ENCODE measurements at places on chromosomes 1 and 21.

- DNase-seq = peak; percentile 85
Observed at GRCh38 chr1:22416555-22417454, 34.8 kb upstream of the ZBTB40 start.

DNA sequence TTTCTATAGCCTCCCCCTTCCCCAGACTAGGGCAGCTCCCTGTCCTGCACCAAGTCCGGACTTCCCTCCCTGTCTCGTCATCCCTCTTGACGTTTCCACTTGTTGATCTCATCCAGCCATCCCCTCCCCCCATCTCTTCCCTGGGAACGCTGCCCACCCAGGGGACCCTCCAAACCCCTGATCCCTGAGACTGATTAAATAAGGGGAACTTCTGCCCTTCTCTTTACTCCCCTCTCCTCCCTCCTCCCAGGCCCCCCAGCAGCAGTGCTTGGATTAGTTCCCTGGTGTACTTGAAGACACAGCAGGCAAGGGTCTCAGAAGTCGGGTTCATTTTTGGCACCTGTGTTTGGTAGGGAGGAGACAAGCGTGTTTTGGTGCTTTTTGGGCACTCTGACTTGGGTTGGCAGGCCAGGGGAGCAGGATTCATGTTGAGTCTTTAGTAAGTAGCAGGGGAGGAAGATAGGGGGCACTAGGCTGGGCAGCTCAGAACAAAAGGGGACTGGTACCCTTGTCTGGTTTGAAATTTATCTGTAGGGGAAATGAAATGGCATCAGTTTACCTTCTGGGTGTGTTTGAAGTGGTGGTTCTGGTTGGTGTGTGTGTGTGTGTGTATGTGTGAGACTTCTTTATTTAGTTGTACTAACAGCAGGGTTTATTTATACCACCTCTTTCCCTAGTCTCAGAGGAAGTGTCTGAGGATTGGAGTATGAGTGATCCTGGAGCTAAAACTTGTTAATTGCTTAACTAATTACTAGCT is 11.1 kb downstream of the VANGL2 start:
- DNase-seq = no peak

DNA sequence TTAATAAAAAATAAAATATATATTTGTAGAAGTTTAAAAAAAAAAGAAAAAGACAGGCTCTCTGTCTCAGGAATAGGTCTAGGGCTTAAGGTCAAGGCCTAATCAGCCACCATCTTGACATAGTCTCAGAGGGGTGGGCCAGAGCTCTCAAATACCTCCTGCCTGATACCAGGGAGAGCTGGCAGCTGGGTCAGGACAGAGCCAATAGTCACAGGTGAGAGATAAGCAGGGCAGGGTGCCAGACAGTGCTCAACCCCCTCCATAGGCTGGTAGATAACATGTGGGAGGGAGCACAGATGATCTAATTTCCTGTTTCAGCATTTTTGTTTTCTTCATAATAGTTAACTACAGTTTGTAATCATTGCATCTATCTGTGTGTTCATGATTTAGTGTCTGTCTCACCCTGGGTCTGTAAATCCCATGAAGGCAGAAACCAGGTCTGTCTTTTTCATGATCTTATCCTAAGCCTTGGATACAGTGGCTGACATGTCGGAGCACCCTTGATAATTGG is 152.0 kb upstream of the GRIK3 start:
- no peak for DNase-seq

DNA sequence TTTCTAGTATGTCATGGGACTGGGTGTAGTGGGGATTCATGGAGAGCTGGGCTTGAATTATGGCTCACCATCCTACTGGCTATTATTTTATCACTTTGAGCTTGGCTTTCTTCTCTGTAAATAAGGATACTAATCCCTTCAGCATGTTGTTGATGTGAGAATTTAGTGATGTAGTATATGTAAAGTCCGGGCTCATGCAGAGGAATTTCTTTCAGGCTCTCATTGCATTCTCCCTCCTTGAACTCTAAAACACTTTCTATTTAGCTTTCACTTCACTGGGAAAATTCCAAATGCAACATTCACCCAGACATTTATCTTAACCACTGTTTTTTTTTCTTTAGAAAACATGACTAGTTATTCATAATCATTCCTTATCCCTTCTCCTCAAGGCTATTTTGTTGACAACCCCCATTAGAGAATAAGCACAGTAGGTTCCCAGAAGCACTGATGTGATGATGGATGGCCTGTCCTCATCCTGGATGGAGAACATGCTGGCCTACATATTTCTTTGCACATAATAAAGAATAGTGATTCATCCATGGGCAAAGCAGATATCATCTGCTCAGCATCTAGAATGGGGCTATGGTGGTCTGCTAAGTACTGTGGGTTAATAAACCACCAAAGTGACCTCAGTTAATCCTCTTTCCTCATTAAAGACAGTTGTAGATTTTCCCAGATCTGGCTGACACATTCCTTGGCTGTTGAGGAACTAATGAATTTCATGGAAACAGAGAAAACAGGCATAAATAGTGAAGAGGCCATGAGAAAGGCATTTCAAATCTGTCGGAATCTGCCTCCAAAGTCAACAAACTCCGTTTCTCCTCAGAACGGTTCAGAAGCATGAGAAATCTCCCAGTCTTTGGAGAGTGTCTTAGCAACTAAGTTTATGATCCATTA is 68.0 kb upstream of the CYP2J2 start:
- DNase-seq = peak; percentile 83

DNA sequence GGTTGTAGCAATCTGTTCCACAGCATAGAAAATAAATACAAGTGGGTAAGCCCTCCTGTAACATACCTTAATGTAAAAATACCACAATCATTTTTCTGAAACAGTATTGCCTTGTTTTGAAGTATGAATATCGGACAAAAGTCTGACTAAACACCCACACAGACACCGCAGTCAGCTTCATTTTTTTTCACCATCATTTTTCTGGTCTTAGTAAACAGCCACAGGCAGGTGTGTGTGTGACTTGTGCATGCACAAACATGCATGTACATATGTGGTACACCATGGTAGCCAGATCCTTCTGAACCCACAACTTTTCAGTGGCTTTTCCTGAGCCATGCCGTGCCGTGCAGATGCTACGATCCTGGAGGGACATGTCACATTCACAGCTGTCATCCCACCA is 261.7 kb downstream of the PCP4 start:
- DNase-seq = no peak

DNA sequence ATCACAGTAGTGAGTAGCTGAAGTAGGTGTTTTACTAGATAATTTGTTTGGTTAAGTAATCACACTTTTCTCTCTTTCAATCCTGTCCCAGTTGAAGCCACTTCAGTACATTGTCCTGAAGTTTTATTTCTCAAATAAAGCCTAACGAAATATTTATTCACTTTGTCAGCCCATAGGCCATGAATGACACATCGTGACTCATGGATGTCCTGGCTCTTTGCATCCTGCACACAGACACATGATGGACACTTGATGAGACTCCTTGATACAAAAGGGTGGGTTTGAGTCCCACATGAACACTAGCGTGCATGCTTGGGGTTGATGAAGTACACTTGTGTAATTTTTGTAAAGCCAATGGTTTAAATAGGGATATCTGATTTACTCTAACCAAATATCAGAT is 22.7 kb upstream of the LAMC2 start:
- peak; percentile 72 for DNase-seq

GRCh38 chr1:178986204-178986603 is 39.5 kb upstream of the FAM20B start:
- no peak for DNase-seq

DNA sequence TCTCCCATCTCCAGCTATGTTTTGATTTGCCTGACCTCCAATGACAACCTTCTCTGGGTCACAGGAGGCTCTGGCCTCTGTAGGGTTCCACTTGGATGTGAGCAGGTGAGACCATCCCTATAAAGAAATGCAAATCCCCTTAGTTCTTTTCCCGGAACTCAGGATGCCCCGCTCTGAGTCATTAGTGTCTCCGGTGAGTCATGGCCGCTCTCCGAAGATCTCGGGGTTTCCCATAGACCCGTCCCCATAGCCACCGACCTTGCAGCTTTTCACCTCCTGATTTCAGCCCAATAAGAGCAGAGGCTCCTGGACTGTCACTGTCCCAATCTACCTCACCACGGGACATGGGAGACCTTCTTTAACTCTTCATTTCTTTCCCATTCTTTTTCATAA is 98.2 kb downstream of the PGBD5 start:
- no peak for DNase-seq

DNA sequence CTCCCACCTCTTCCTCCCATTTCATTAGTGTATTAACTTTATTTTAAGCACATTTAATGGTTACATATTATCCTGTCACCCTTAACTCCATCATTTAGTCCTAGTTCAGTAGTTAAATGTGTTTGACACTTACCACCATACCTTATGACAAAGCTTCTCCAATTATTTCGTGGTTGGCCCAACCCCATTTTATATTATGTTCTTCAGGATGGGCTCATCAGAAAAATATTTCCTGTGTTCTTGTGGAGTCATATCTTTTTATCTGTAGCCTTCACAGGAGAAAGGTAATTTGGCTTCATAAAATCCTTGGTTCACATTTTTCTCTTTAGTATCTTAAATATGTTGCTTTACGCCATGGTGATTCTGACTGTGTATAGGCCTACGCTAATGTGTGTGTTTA is 142.3 kb upstream of the COL6A1 start:
- DNase-seq = no peak

DNA sequence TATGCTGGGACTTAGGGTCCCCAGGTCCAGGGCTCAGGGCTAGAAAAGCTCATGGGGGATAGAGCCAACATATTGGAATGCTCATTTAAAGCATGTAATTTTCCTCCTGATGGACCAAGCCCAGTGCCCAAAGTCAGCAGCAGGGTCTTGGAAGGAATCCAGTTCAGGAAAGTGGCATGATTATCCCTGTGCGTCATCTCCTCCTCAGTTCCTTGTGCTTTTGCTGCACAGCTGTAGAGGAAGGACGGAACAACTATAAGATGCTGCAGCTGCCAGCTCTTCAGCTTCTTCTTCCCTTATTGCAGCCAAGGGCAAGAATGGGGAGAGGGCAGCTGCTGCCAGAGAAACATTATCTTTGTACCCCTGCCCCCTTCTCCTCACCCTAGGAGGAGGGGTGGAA is 58.4 kb downstream of the OVGP1 start:
- peak; percentile 23 for DNase-seq

GRCh38 chr21:26469789-26470188 is 103.3 kb downstream of the CYYR1 start:
- peak; percentile 88 for DNase-seq

GRCh38 chr1:94827434-94827833 is 7.3 kb downstream of the SLC44A3 start:
- no peak for DNase-seq

DNA sequence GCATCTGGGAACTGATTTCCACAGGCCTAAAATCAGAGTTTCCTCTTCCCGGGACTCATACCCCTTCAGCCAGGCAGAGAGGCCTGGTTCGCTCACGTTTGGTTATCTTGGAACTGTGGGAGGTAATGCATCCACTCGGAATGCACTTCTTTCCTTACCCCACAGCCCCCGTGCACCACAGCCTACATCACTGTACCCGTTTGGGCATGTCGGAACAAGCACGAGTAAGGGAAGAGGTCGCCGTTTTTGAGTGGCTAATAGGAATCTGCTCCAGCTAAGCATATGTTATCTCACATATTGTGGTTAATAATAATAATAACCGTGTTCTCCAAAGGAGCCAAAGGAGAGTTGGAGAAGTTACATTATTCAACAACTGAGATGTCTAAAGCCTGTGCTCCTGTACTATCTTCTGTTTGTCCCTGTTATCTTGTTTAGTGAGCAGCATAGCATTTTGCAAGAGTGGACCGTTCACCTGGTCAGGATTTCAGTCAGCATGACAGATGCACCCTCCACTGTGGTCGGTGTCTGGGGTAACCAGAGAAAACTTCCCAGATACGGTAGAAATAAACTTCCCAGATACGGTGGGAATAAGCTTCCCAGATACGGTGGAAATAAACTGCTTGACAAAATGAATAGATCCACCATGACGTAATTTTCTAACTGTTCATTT is 198.6 kb downstream of the SDCCAG8 start:
- no peak for DNase-seq

GRCh38 chr1:20883766-20884165 is 96.7 kb upstream of the HP1BP3 start:
- DNase-seq = peak; percentile 36

DNA sequence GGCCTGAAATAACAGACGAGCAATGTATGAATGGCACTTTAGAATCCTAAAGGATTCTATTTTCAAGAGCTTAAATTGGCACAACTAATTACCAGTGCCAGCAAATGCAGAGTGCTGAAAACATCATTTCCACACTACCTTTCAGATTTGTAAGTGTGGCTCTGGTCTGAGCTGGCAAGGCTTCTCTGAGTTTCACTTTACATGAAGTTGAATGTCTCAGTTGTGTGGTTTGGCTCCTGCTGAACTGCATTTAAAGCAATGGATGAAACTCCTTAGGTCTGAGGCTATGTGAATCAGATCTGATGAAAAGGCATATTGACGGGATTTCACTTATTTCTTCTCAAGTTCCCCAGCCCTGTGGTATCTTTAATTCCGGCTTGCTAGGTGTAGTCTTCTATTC is 114.8 kb upstream of the PTGFR start:
- peak; percentile 58 for DNase-seq

DNA sequence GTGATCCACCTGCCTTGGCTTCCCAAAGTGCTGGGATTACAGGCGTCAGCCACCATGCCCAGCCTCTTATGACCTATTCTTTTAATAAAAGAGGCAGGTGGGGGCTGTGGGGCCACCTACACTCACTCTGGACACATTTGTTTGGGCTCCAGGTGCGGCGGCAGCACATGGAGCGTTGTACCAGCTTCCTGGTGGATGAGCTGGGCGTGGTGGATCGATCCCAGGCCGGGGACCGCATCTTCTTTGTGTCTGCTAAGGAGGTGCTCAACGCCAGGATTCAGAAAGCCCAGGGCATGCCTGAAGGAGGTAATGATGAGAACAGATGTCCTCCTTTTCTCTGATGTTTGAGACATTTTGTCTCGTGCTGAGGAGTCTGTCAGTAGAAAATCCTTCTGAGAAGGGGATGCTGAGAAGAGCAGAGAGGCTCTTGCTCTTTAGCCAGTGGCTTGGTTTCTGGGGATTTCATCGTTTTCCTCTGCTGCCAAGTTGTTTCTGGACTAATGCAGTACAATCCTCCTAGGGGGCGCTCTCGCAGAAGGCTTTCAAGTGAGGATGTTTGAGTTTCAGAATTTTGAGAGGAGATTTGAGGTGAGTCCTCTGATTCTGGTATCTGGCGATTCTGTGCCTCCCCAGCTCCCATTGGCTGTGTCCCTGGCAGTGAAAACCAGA is 17.9 kb upstream of the MIIP start:
- DNase-seq = peak; percentile 83

GRCh38 chr1:180425952-180426351 is 76.4 kb downstream of the ACBD6 start:
- no peak for DNase-seq

GRCh38 chr1:44707112-44707881 is 23.7 kb downstream of the RNU5D-1 start:
- peak; percentile 84 for DNase-seq

GRCh38 chr1:45348966-45349677 is 8.9 kb upstream of the MUTYH start:
- DNase-seq = peak; percentile 41

GRCh38 chr1:196558411-196558810 is 49.8 kb downstream of the KCNT2 start:
- peak; percentile 82 for DNase-seq

GRCh38 chr1:90291431-90292216 is 296.7 kb downstream of the ZNF326 start:
- DNase-seq = peak; percentile 31

Data from adipocyte (in vitro differentiated cells).